Amygdala (tissue), 56 donors: ENCODE measurements at places on chromosomes 16 and 17.
A peak's percentile ranks its signal among the peaks of the same experiment; 100 is the strongest.

GRCh38 chr17:33013596-33014375 lies 22.1 kb downstream of the SPACA3 start:
- DNase-seq, result no peak

DNA sequence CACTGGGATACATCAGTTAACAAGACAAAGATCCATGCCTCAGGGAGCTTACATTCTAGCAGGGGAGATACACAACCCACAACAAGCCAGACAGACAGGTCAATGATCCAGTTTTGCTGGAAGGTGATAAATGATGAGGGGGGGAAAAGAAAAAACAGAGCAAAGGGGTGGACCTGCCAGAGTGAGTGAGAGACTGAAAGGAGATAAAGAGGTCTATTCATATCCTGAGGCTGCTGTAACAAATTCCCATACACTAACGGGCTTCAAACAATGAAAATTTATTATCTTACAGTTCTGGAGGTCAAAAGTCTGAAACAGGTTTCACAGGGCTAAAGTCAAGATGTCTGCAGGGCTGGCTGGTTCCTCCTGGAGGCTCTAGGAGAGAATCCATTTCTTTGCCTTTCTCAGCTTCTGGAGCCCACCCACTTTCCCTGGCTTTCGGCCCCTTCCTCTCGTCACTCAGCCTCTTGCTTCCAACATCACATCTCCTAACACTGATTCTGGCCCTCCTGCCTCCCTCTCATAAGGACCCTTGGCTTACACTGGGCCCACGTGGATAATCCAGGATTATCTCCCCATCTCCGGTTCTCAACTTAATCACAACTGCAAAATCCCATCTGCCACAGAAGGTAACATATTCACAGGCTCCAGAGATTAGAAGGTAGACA lies 81.5 kb downstream of the GAS7 start:
- DNase-seq, result no peak

DNA sequence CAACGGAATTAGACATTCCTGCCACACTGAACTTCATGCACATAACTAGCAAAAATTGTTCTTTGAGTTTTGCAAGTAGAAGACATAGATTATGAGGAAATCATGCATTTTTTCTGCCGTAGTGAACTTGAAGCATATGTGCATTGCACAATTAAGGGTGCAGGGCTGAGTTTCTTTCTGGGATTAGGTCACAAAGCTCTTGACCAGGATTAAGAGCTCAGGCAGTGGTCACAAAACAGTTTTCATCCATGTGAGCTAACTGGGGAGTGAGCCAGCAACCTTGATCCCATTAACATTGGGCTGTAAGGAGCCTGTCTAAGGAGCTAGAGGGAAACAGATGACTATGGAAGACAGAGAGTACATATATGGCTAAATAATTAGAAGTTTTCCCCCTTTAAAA lies 143.7 kb downstream of the PMP22 start:
- no peak for DNase-seq

DNA sequence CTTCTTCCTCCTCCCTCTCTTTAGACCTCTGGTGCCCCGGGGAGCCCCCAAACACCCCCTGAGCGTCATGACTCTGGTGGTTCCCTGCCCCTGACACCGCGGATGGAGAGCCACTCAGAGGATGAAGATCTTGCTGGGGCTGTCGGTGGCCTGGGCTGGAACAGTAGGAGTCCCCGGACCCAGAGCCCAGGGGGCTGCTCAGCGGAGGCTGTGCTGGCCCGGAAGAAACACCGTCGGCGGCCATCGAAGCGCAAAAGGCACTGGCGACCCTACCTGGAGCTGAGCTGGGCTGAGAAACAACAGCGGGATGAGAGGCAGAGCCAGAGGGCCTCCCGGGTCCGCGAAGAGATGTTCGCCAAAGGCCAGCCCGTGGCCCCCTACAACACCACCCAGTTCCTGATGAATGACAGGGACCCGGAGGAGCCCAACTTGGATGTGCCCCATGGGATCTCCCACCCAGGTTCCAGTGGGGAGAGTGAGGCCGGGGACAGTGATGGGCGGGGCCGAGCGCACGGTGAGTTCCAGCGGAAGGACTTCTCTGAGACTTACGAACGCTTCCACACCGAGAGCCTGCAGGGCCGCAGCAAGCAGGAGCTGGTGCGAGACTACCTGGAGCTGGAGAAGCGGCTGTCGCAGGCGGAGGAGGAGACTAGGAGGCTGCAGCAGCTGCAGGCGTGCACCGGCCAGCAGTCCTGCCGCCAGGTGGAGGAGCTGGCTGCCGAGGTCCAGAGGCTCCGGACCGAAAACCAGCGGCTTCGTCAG lies 7.5 kb downstream of the HEXIM2 start:
- DNase-seq, result no peak

DNA sequence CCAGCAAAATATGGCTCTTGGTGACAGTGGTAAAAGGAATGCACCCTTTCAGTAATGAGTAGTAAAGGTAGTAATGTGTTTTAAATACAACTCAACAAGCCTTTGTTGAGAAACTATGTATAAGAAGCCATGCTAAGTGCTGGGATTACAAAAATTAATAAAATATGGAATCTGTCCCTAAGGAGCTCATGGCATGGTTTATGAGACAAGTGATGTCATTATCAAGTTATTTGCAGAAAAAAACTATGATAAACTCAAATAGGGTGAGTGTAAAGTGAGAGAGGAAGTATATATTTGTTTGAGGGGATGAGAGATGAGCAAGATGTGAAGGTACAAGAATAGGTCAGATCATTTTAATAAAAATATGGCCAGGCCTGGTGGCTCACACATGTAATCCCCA lies 76.9 kb downstream of the NF1 start:
- no peak for DNase-seq

DNA sequence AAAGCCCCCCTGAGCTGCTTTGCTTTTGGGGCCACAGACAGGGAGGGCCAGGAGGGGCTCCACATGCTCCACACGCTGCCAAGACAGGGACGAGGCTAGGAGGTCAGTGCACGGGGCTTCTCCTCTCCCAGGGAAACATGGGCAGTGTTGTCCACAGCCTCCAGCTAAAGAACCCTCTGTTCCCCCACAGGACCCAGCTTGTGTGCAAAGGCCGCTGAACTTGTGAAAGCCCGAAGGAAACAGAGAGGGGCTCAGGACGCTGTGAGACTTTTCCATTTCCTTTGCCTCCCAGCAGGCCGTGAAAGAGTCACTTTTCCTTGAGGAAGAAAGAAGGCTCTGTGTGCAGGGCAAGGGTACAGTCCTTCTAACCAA lies 9.7 kb downstream of the CDRT4 start:
- DNase-seq, result no peak

GRCh38 chr17:58305626-58306025 lies 23.0 kb downstream of the TSPOAP1 start:
- DNase-seq, result no peak

- DNase-seq, result no peak
Observed at GRCh38 chr17:73976147-73976546, 227.3 kb upstream of the RPL38 start.

DNA sequence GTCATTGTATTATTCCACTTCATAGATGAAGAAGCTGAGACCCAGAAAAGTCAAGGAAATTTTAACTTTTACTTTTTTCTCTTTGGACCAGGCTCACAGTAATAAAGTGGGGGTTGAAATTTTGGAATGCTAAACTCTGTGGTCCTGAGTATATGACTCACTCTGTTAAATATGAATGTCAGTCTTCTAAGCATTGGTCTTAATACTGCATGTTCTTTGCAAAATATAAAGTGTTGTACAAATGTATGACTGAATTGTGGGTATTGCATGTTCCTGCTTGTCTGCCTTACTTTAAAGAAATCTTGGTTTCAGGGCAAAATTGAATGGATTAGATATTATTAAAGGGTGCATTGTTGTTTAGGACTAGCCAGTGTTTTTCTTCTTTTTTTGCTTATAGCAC lies 950.8 kb upstream of the GOT2 start:
- no peak for DNase-seq

GRCh38 chr17:78428025-78428575 lies 49.7 kb downstream of the PGS1 start:
- DNase-seq, result no peak

- no peak for DNase-seq
Observed at GRCh38 chr17:58283674-58284612, 3.2 kb upstream of the MPO start.

DNA sequence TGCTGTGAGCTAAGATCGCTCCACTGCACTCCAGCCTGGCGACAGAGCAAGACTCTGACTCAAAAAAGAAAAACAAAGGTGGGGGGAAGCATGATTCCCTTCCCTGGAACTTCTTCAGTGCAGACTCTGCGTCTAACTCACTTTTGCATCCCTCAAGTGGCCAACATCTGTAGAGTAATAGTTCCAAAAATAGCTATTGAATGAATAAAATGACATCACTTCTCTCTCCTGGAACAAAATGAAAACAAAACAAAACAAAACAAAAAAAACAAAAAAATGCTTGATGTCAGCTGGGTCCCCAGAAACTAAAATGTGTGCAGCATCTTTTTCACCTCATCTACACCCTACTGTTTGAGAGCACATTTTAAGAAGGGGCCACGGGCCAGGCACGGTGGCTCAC lies 197.7 kb upstream of the NOG start:
- DNase-seq, result no peak

GRCh38 chr16:23508589-23509440 lies 1.5 kb downstream of the GGA2 start:
- DNase-seq, result peak; percentile 55

DNA sequence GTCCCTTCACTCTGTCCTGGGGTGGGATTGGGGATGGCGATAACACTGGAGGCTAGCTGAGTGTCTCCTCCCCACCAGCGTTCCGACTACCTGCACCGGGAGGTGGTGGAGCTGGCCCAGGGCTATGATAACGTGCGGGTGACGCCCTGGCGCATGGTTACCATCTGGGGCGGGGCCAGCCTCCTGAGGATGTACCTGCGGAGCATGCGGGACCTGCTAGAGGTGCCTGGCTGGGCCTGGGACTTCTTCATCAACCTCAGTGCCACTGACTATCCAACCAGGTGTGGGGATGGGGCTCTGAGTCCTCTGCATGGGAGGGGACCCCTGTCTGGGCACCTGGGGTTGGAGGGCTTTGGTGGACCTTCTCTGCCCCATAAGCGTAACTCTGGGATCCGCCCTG lies 8.8 kb downstream of the XYLT2 start:
- DNase-seq, result no peak

GRCh38 chr16:30368792-30369090 lies 1.6 kb downstream of the TBC1D10B start:
- no peak for DNase-seq

DNA sequence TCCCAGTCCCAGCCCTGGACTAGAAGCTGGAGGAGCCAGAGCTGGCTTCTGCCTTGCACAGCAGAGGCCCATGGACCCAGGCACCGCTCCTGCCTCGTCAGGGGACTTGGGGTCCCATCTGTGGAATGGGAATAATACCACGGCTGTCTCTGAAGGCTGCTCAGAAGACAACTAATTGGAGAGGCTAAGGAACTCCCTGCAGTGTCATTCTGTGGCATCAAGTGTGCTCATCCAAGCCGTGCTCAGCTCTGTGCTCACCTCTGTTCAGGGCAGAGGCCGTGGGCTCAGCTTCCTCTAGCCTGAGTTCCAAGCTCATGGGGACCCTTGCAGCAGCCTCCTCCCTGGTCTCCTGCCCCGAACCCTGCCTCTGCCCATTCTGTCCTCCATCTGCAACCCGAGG lies 31.8 kb downstream of the BEAN1 start:
- no peak for DNase-seq

DNA sequence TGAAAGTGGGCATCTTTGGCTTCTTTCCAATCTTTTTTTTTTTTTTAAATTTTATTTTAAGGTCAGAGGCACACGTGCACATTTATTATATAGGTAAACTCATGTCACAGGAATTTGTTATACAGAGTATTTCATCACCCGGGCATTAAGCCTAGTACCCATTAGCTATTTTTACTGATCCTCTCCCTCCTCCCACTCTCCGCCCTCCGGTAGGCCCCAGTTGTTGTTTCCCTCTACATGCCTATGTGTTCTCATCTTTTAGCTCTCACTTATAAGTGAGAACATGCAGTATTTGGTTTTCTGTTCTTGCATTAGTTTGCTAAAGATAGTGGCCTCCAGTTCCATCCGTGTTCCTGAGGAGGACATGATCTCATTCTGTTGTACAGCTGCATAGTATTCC lies 108.5 kb downstream of the CYB561 start:
- no peak for DNase-seq
